Liver (tissue), 10 donors: ENCODE measurements at places on chromosomes 7 and 10. TPM values are rescaled to one million over a fixed set of nuclear protein-coding genes. Genes with fewer than 3 reads are reported as not detected.

JAZF1 gene
- total RNA-seq: 2.7 TPM

GRCh38 chr10:37680243-37680683 is 177.1 kb downstream of the ZNF248 start:
- no peak for DNase-seq
- H3K4me3 ChIP-seq: no peak overlapping the region
- H3K36me3 ChIP-seq: no peaks in the 10 kb centered on the region
- no peaks in the 10 kb centered on the region for H3K27me3 ChIP-seq
- H3K4me1 ChIP-seq: no peaks in the 10 kb centered on the region

GRCh38 chr10:110208614-110209453 is 1.4 kb downstream of the MXI1 start:
- peaks cover 2% of the 10 kb centered on the region for H3K4me1 ChIP-seq
- H3K4me3 ChIP-seq: peak overlapping the region; percentile 71
- H3K36me3 ChIP-seq: no peaks in the 10 kb centered on the region
- no peaks in the 10 kb centered on the region for H3K27me3 ChIP-seq
- no peak for DNase-seq

- DNase-seq: no peak
- H3K4me1 ChIP-seq: no peaks in the 10 kb centered on the region
- no peak overlapping the region for H3K27ac ChIP-seq
- no peak overlapping the region for H3K4me3 ChIP-seq
These were observed 94.9 kb downstream of the CARD11 start for GRCh38 chr7:2948749-2949148.

- no peaks in the 10 kb centered on the region for H3K4me1 ChIP-seq
- H3K36me3 ChIP-seq: peaks cover 11% of the 10 kb centered on the region
- no peak overlapping the region for H3K27ac ChIP-seq
- no peaks in the 10 kb centered on the region for H3K27me3 ChIP-seq
These were observed 85.3 kb downstream of the MET start for GRCh38 chr7:116757283-116757682.

DNA sequence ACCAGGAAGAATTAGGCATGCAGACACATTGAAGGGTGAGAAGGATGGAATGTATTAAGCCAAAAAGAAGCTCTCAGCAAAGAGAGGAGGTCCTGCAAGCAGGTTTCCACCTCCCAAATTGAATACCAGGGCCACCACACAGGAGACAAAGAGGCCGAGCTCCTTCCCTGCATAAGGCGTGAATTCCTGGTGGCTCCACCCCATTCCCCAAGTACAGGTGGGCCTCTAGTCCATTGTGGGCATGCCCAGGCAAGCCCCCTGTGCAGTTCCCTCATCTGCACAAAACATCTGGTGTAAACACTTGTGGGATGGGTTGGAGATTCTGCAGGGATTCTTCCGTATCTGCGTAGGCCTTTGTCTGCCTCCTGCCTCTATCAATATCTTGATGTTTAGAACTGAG is 817.5 kb downstream of the NRG3 start:
- DNase-seq: no peak
- no peak overlapping the region for H3K4me3 ChIP-seq
- H3K4me1 ChIP-seq: no peaks in the 10 kb centered on the region
- H3K27me3 ChIP-seq: no peaks in the 10 kb centered on the region
- H3K36me3 ChIP-seq: no peaks in the 10 kb centered on the region
